ENCODE measurements at places on chromosomes 11 and 22.
A peak's percentile ranks its signal among the peaks of the same experiment; 100 is the strongest.

GRCh38 chr22:25202290-25202921 is 2.7 kb downstream of the CRYBB3 start:
- DNase-seq = peak; percentile 45

GRCh38 chr11:118735203-118735602 is 55.8 kb upstream of the TREH start:
- DNase-seq = no peak

GRCh38 chr11:19922689-19923035 is 210.0 kb downstream of the NAV2 start:
- no peak for DNase-seq

DNA sequence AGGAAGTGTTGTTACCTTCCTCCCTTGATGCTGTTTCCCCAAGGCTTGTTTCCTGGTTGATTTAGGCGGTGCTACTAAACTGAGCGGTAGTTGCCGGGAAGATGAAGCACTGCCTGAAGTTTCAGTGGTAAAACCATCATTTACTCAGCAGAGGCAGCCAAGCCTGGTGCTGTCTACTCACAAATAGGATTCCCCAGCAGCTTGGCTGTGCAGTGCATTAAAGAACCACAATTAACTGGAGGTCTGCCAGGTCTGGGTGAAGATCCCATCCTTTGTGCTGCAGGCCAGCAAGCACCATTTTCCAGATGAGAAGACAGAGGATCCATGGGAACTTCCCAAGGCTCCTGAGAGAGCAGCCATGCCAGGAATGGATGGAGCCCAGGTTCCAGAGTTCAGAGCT is 231.9 kb upstream of the E2F8 start:
- DNase-seq = peak; percentile 7

GRCh38 chr11:36249246-36249645 is 40.0 kb downstream of the COMMD9 start:
- peak; percentile 84 for DNase-seq

- DNase-seq = no peak
Observed at GRCh38 chr22:44242946-44243724, 62.4 kb downstream of the PARVG start.

DNA sequence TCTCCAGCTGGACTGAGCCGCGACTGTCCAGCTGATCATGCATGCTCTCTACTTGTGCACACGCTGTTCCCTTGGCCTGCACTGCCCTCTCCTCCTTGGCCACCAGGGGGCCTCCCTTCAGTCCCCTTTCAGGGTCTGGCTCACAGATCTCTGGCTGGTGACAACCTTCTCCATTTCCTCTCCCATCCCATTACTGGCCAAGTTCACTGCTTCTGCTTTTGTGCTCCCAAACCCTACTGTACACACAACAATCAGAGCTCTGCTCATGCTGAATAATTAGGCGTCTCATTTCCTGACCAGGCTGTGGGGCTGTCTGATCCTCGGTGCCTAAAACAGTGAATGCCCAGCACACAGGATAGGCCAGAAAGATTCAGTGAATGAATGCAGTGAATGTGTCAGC is 224.0 kb upstream of the NARS2 start:
- peak; percentile 76 for DNase-seq

Data from RPMI7951 (cell line).